T47D (cell line): ENCODE measurements at places on chromosomes 2 and 18.

GRCh38 chr2:9984217-9984739 lies 32.8 kb downstream of the GRHL1 start:
- DNase-seq: no peak

GRCh38 chr2:240320204-240320993 lies 115.1 kb upstream of the GPC1 start:
- DNase-seq: no peak

DNA sequence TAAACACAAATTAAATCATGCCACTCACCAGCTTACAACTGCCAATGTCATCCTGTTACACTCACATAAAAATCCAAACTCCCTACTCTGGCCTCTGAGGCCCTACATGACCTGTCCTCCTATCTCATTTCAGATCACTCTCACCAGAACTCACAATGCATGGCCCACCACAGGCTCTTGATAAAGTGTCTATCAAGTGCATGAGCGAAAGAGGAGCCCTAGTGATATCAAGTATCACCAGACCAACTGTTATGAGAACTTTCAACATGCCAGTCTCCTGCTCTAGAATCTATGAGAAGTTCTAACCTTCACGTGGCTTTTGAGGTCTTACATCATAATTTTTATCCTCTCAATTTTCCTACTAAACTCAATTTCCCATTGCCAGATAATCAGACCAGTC lies 76.4 kb upstream of the CD226 start:
- DNase-seq: no peak

DNA sequence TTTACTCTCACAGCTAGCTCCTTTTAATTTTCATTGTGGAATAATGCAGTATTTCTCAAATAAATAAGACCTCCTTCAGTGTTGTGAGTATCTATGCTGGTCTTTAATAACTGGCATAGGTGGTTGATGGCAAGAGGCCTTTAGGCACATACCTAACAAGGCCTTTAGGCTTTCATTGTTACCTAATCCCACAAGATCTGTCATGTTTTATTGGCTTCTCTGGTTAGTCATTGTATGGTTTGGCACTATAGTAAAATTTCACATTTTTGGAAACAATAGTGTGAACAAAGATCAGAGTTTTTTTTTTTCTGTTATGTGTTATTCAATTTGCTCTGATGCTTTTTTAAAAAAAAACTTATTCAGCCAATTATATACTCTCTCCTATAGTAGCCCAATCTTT lies 89.8 kb upstream of the NEUROD1 start:
- DNase-seq: no peak

DNA sequence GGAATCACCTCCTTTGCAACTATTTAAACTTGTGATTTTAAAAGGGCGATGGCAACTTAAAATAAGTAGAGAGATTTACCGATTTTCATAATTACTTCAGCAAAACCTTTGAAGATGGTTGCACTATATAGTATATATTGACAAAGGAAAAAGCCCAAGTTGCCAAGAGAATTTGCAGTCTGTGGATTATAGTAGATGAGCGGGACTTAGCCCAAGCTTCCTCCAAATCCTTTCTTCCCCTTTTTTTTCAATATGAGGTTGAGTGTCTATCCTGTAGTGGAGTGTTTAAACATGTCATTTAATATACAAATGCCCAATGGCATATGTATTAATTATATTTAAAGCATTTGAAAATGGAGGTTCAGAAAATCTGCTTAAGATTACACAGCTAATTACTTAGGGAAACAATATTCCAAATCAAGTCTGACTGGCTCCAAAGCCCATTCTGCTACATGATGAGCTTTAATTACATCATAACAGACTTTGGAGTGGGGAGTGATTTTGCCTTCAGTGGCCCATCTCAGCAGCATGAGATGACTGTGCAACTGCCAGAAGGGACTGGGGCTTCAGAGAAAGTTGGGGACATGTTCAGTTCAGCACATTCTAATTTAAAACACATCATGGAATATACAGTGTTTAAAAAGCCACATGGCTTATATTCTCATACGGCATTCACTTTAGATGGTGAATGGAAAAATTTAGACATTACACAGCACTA lies 73.2 kb downstream of the COL3A1 start:
- DNase-seq: no peak

GRCh38 chr18:48615566-48616401 lies 77.0 kb downstream of the CTIF start:
- peak; percentile 95 for DNase-seq

DNA sequence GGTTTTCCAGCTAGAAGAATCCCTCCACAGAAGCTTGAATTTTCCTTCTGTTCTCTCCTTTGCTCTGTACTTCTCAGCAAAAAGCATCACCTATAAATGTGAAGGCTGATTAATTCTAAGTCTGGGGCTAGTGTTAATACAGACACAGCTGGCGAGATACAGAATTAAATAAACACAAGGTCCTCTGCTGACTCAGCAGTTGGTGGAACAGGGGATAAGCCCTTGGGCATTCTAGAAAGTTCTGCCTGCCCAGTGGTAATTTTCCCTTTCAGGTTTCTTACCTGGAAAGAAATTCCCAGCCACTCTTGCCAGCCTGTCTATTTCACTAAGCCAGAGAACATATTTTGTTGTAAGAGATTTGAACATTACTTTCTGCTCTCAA lies 175.3 kb upstream of the MSH6 start:
- no peak for DNase-seq

- DNase-seq: no peak
These were observed 138.1 kb downstream of the BARD1 start for GRCh38 chr2:214671319-214671885.

DNA sequence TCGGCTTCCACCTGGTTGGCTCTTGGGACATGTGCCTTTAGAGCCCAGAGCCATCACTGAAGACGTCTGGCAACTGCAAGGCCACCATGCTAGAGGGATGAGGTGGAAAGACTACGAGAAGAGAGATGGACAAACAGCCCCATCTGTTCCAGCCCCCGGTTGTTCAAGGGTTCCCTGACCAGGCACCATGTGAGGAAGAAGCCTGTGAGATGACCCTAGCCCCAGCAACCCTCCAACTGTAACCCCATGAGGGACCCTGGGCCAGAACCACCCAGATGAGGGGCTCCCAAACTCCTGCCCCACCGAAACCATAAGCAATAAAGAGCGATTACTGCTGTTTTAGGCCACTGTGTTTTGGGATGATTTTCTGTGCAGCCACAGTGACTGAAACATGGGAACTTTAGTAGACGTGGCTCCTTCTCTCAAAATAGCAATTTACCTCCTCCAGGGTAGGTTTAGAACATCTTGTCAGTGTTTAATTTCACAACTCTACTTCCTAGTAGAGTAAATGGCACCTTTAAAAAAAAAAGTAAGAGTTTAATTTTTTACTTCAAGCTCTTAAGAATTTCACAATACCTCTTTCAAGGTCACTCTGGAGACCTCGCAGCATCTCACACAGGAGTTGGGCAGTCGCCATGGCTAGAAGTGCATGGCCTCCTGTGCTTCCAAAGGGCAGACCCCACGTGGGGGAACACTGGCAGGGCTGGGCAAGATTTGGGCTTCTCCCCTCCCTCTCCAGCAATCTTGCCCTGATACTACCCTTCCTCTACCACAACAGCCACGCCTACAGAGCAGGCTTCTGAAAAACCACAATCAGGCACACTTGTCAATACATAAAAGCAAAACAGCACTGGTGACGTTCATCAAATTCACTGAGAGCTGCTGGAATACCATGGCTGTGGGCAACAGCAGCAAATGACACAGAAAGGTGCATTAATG lies 48.8 kb downstream of the TMEM163 start:
- no peak for DNase-seq

GRCh38 chr2:233418761-233419546 lies 64.7 kb downstream of the DGKD start:
- no peak for DNase-seq

- DNase-seq: no peak
These were observed 243.9 kb upstream of the LRRTM1 start for GRCh38 chr2:80548469-80548868.

DNA sequence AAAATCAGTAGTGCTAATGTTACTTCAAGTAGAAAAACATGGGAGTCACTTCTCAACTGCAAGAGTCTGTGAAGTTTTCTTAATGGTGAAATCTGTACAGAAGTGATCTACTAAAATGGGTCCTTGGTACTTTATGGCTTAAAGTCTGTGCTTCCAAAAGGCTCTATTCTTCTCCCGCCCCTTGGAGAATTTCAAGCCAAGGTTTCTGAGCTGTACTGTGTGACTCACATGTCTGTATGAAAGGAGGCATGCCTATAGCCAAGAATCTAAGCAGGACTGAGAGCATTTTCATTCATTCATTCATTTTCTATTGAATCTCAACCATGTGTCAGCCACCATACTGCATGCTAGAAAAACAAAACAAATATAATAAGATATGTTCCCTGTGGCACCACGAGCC lies 19.8 kb upstream of the DDX18 start:
- no peak for DNase-seq

- peak; percentile 12 for DNase-seq
These were observed 230.9 kb upstream of the SLC14A2 start for GRCh38 chr18:45384137-45384961.

- no peak for DNase-seq
These were observed 221.0 kb downstream of the MTX2 start for GRCh38 chr2:176490061-176490861.

DNA sequence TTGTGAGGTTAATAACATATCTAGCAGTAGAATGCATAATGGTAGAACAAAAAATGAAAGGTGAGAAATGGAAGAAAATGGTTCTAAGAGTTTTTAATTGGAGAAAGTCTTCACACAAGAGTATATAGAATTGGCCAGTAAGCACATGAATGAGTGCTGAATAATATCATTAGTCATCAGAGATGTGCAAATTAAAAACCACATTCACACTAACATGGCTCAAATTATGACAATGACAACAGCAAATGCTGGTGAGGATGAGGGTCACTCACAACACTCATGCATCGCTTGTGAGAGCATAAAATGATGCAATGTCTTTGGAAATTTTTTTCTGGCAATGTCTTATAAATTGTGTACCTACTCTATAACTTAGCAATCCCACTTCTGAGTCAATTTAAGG lies 1355.4 kb upstream of the ACVR2A start:
- no peak for DNase-seq

- no peak for DNase-seq
These were observed 49.7 kb upstream of the RASGRP3 start for GRCh38 chr2:33426666-33427231.

DNA sequence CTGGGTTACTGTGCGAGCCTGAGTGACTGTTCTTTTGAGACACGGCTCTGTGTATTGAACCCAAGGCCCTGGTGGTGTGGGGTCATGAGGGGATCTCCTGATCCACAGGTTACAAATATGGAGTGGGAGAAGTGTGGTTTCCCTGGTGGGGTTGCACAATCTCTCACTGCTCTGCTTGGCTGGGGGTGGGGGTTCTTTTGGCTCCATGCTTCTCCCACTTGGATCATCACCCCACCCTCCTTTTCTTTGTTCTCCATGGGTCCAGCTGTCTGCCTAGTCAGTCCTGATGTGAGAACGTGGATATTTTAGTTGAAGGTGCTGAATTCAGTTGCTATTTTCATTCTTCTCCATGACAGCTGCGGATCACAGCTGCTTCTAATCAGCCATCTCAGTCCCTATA lies 37.8 kb downstream of the AGPS start:
- DNase-seq: no peak

DNA sequence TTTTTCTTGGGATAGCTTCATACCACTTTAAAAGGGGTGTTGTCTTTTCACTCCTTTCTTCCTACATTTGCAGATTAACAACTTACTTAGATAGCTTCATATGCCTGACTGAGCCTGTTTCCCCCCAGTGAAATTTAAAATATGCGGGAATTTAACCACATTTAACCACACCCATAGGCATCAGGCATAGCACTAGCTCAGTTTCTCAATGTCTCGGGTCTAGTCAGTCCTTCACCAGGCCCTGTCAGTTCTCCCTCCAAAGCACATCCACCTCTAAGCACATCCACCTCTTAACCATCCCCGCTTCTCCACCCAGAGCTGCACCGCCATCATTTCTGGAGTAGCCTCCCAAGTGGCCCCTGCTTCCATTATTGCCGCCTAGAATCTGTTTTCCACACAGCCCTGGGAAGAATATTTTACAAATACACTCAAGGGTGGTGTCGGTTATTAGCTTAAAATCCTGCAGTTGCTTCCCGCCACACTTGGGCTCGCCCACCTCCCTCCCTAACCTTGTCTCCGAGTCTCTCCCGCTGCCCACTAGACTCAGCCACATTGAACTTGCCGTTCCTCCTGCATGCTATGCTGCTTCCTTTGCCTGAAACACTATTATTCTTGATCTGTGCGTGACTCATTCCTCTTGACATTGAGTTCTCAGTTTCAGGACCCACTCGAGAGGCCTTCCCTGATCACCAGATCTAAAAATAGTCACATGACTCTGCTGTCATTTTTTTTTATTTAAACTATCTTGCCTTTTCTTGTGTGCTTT lies 68.3 kb downstream of the SPTBN1 start:
- no peak for DNase-seq

DNA sequence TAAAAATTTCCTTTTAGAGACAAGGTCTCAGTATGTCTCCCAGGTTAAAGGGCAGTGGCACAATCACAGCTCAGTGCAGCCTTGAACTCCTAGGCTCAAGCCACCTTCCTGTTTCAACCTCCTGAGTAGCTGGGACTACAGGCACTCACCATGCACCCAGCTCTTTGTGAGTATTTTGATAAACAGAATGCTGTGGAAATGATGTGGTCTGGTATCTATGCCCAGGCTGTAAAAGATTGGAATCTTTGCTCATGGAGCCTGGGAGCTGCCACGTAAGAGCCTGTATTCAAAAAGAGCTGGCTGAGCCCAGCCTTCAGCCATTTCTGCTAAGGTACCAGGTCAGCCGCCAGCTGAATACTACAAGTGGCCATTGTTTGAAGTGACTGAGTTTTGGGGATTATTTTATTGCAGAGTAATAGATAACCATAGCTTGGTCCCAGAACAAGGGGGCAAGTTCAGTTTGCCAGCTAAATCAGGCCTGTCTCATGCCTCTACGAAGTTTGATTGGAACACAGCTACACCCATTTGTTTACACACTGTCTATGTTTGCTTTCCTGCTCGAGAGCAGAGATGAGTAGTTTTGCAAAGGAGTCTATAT lies 21.3 kb upstream of the ARL5A start:
- DNase-seq: no peak

DNA sequence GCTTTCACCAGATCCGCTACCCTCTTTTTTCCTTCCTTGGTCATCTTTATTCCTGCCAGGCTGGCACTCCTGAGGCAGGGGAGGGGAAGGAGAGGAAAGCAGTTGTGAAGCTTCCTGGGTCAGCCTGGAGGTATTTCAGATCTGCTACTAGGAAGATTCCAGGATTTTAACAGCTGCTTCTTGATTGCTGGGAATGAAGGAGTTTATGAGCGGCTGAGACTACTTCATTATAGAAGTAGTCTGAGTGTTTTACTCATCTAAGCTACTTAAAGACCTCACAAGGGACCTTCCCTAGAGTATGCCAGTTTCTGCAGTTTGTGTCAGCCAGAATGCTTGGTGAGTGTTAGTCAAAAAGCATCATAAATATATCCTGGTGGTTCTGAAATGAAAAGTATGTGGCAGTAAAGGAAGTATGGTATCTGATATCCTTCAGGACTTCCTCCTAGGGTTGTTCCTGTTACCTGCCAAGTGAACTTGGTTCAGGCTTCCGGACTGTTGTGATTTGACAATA lies 1.9 kb downstream of the TANC1 start:
- DNase-seq: no peak

GRCh38 chr2:37666772-37667171 lies 4.7 kb downstream of the CDC42EP3 start:
- DNase-seq: no peak
